ENCODE measurements at places on chromosomes 7 and 10. TPM values are rescaled to one million over a fixed set of nuclear protein-coding genes. Genes with fewer than 3 reads are reported as not detected.

Gene ZNF736
- 8.2 TPM for polyA plus RNA-seq

Gene AGR3
- polyA plus RNA-seq, result not detected

Gene HYAL4
- polyA plus RNA-seq, result 0.39 TPM

Gene RAMP3
- polyA plus RNA-seq, result not detected

Gene NKX1-2
- polyA plus RNA-seq, result 0.89 TPM

Gene CTAGE4
- 5.9 TPM for polyA plus RNA-seq

Gene ASZ1
- polyA plus RNA-seq, result not detected

Gene PRKCQ
- polyA plus RNA-seq, result 7.2 TPM

Gene SCIN
- 0.05 TPM for polyA plus RNA-seq

Gene TAF3
- polyA plus RNA-seq, result 4.1 TPM

Gene ARHGAP12
- 16.1 TPM for polyA plus RNA-seq

Gene ANXA8L1
- 686 TPM for polyA plus RNA-seq

Gene MYL7
- 2.9 TPM for polyA plus RNA-seq

Gene PRR15
- 1.8 TPM for polyA plus RNA-seq

Gene MYOZ1
- not detected for polyA plus RNA-seq

Gene CPN1
- not detected for polyA plus RNA-seq

Gene SFRP4
- not detected for polyA plus RNA-seq

Gene ATRNL1
- polyA plus RNA-seq, result 0.06 TPM

Gene SYT15
- 0.07 TPM for polyA plus RNA-seq

Gene DPYSL4
- 7.4 TPM for polyA plus RNA-seq

Gene FGFR2
- polyA plus RNA-seq, result 12.8 TPM

Gene AKR1D1
- polyA plus RNA-seq, result not detected
